Activated effector memory CD4-positive, alpha-beta T cell treated with Interleukin-2 at 50 U/mL for 16 hours (primary cell): ENCODE measurements at places on chromosomes 1 and 21.

- no peak for DNase-seq
Measured at GRCh38 chr1:101241485-101242225, 4.8 kb downstream of the S1PR1 start.

DNA sequence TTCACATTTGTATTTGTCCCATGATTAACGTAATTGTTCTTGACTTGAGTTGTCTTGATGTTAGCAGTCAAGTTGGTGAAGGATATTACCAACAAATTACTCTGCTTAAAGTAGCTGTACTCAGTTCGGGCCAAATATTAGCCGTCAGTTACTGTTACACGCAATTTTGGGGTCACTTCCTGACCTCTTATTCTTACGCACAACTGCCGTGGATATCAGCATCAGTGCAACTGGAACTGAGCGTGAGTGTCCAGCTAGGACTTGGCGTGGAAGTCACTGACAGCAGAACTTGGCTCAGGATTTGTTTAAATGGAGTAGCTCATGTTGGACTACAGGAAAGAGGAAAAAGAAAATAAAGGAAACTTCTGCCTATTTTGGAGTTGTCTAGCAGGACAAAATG, 56.4 kb downstream of the ADAMTS1 start:
- no peak for DNase-seq

- DNase-seq = no peak
Measured at GRCh38 chr1:22889213-22889827, 83.3 kb downstream of the LACTBL1 start.

DNA sequence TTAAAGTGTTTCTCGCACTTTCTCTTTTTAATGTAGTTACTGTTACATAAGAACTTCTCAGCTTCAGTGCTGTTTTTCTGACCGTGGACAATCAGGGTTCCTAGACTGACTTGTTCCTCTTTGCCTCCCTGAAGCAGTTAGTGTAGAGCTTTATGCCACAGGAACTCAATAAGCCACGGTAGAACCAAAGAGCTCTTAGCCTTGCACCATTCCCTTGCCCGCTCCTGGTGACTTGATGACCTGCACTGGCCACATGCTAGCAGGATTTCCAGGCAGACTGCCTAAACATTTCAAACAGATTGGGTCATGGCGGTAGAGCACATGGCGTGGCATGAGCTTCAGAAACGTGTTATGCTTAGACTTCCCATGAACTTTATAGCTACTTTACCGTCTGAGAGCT, 18.8 kb upstream of the FASLG start:
- DNase-seq = no peak

- DNase-seq = no peak
Measured at GRCh38 chr1:175192111-175192629, 406 bp downstream of the KIAA0040 start.

DNA sequence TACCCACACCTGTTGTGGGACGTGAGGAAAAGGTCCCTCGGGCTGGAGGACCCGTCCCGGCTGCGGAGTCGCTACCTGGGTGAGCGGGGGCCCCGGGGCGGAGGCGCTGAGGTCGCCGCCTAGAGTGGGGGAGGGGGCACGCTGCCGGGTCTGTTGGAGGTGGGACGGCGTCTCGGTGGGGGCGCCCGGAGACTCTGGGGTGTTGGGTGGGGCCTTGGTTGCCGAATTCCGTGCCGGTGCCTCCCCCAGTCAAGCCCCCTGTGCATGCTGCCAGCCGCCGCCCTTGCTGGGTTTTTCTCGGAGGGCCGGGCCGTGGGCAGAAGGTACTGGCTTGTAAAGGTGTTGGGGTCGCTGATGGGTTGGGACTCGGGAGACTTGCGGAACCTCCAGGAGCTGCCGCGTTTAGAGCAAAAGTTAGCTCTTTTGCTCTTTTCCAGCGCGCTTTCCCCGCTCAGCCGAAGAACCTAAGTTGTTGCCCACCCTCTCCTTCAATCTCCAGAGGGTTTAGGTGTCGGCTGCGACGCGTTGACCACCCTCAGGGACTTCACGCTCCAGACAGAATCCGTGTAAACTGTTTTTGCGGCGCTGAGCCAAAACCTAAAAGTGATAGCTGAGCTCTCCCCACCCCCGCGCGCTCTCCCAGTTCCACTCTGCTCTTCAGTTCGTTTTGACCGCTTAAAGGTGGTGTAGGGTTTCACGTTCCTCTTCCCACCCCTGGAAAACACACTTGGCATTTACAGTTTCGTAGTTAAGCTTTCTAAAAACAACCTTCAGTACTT, at the start of gene MPC2:
TSS of gene MPC2 (minus strand) at position 143 of the 779 bp plus-strand sequence. CDS start 1,231 bp downstream, outside the sequence.
- DNase-seq = peak; percentile 26

GRCh38 chr1:68624233-68624632, 127.4 kb upstream of the DEPDC1 start:
- no peak for DNase-seq

GRCh38 chr1:11838349-11839272, 9.0 kb downstream of the NPPA start:
- peak; percentile 53 for DNase-seq

DNA sequence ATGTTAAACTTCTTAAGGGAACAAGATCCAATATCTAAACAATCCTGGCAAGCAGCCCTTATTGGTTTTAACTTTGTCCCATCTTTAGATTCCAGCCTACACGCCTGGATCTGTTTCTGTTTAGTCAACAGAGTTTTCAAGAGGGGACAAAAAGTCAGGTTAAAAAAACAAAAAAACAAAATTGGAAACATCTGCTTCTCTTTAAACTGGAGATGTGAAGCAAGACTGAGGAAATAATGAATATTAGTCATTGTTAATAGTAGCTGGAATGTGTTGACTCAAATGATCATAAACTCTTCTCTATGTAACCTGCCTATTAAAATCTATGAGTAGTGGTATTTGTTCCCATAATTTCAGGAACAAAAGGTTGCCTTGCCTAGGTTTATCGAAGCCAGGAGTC, 55.0 kb downstream of the NID1 start:
- DNase-seq = no peak
